ENCODE measurements at places on chromosomes 7 and 10.

- H3K4me3 ChIP-seq = no peak overlapping the region
- no peaks in the 10 kb centered on the region for H3K36me3 ChIP-seq
- peaks cover 4% of the 10 kb centered on the region for H3K4me1 ChIP-seq
- H3K27ac ChIP-seq = no peak overlapping the region
- DNase-seq = no peak
Measured at GRCh38 chr7:27575613-27576012, 87.1 kb downstream of the HIBADH start.

GRCh38 chr7:121547544-121548092, 151.5 kb upstream of the FAM3C start:
- DNase-seq = peak; percentile 57
- H3K4me3 ChIP-seq = no peak overlapping the region
- H3K4me1 ChIP-seq = no peaks in the 10 kb centered on the region

GRCh38 chr10:124323806-124324205, 94.9 kb downstream of the OAT start:
- no peaks in the 10 kb centered on the region for H3K4me1 ChIP-seq
- H3K36me3 ChIP-seq = no peaks in the 10 kb centered on the region
- no peak overlapping the region for H3K27ac ChIP-seq
- no peaks in the 10 kb centered on the region for H3K27me3 ChIP-seq
- no peak overlapping the region for H3K4me3 ChIP-seq

GRCh38 chr10:75926763-75927162, 495.3 kb downstream of the LRMDA start:
- no peak overlapping the region for H3K27ac ChIP-seq
- peak; percentile 30 for DNase-seq
- no peaks in the 10 kb centered on the region for H3K36me3 ChIP-seq

GRCh38 chr7:65967361-65968155, 14.5 kb downstream of the GUSB start:
- no peak overlapping the region for H3K4me3 ChIP-seq
- H3K4me1 ChIP-seq = no peaks in the 10 kb centered on the region
- no peak overlapping the region for H3K27ac ChIP-seq
- DNase-seq = no peak
- H3K36me3 ChIP-seq = peaks cover 23% of the 10 kb centered on the region

DNA sequence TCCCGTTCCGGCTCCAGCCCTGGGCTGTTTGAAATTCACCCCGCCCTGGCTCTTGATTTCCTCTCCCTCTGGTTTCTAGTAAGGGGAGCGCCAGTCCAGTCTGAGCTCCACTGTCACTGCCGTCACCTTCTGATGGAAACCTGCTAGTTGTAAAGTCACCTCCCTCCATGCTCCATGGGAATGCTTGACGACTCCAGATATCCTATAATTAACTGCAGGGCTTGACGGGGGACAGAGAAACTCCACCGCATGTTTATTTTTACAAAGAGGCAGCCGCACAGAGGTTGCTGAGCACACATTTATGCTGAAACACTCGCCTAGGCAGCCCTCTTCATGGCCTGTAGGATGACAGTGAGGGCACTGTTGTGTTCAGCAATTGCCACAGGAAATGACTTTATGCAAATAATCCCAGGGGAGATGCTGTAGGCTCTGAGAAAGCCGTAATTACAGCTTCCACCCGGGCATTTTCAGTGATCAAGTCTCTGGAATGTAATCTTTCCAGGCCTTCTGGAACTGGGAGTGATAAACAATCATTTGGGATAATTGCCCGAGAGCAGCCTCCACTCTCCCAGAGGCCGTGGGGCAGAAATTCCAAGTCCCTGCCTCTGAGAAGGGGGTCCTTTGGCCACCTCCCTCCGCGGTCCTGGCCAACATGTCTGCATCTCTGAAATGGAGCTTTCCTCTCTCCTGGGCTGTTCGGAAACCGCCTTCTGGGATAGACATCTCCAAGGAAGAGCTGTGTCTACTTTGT, 300.5 kb downstream of the KLF6 start:
- H3K27me3 ChIP-seq = no peaks in the 10 kb centered on the region
- no peak overlapping the region for H3K27ac ChIP-seq
- no peaks in the 10 kb centered on the region for H3K36me3 ChIP-seq
- H3K4me1 ChIP-seq = no peaks in the 10 kb centered on the region
- H3K4me3 ChIP-seq = no peak overlapping the region

DNA sequence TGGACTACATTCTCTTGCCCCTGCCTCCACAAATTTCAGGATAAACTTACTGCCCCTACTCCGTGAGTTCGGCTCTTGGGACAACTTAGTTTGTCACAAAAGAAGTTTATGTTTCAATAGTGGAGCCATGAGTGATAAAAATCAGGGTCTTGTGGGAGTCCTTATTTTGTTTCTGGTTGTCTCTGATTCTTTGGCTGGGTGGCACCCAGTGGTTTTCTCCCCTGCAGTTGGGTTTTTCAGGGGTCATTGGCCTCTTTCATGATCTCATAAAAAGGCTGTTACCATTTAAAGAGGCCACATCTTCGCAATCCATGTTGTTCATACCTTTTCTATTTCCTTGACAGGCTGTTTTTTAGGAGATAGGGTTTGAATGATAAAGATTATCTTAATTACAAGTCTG, 5.5 kb downstream of the TET1 start:
- no peak for DNase-seq
- no peaks in the 10 kb centered on the region for H3K36me3 ChIP-seq
- H3K4me1 ChIP-seq = peaks cover 2% of the 10 kb centered on the region
- H3K4me3 ChIP-seq = no peak overlapping the region

DNA sequence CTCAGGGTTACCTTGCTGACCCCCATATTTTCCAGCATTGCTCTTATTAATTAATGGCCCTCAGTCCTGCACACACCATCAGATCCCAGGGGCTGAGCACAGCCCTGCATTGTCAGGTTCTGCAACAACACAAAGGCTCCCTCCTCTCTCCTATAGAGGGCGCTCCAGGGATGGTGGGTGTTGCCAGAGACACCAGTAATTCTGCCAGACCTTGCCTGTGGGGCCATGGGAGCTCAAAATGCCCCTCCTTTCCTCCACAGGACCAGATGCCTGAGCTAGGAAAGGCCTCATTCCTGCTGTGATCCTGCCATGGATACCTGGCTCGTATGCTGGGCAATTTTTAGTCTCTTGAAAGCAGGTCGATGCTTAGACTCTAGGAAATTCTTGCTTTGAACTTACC, 42.8 kb upstream of the PRSS58 start:
- peak; percentile 92 for DNase-seq
- H3K4me1 ChIP-seq = no peaks in the 10 kb centered on the region
- no peak overlapping the region for H3K27ac ChIP-seq
- no peak overlapping the region for H3K4me3 ChIP-seq
- H3K27me3 ChIP-seq = no peaks in the 10 kb centered on the region
- H3K36me3 ChIP-seq = no peaks in the 10 kb centered on the region

DNA sequence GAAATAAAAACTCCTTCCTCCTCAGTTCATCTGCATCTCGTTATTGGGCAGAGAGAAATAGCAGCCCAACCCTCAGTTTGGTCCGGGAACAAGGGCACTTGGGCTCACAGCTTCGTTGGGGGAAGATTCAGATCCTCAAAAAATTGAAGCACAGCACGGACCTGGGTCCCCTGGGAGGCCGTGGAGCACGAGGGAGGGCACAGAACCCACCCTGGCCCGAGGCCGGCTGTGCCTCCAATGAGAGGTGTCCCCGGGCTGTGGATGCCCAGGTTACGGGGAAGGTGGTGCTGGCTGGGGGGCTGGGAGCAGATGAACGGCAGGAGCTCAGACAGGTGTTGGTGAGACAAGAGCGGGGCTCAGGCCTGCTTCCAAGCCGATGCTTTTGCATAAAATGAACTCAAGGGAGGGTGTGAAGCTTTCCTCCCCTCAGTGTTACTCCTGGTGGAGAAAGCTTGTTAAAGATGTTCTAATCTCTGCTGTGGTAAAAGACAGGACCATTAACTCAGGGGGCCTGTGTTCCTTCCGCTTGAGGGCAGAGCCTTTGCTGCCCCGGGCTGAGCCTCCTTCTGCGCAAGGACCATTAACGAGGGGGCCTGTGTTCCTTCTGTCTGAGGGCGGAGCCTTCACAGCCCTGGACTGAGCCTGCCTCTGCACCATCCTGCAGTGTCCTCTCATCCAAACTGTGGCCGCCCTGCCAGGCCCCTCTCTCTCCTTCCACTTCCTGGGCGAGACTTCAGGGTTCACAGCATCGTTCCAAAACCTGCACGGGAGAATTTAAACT, 302.2 kb downstream of the ADARB2 start:
- H3K4me3 ChIP-seq = no peak overlapping the region
- H3K4me1 ChIP-seq = peaks cover 4% of the 10 kb centered on the region
- DNase-seq = peak; percentile 65
- H3K36me3 ChIP-seq = no peaks in the 10 kb centered on the region

DNA sequence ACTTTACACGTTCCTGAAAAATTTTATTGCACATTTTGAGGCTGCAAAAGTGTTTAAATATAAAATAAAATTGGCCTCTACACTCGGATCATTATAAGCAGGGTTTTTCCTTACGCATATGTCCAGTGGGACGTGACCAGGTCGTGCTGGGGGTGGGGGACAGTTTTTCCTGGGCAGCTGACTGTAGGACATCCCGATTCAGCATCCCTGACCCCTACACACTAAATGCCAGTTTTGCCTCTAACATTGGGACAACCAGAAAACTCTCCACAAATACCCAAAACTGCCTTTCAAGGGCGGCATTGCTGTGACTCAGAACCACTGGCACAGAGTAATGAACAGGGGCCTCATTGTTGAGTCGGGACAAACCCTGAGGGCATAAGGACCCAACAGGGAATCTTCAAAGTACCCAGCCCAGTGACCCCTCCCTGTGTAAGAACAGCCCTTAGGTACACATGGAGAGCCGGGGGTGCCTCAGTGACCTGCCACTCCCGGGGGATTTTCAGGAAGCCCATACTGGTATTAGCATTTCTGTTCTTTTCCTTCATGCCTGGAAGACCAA, 170.6 kb downstream of the ARHGAP21 start:
- H3K27ac ChIP-seq = no peak overlapping the region
- no peaks in the 10 kb centered on the region for H3K36me3 ChIP-seq
- H3K4me3 ChIP-seq = no peak overlapping the region
- no peaks in the 10 kb centered on the region for H3K4me1 ChIP-seq

- no peak for DNase-seq
- H3K4me3 ChIP-seq = no peak overlapping the region
- no peak overlapping the region for H3K27ac ChIP-seq
- no peaks in the 10 kb centered on the region for H3K4me1 ChIP-seq
- no peaks in the 10 kb centered on the region for H3K36me3 ChIP-seq
Measured at GRCh38 chr10:10959666-10960065, 58.0 kb upstream of the CELF2 start.

DNA sequence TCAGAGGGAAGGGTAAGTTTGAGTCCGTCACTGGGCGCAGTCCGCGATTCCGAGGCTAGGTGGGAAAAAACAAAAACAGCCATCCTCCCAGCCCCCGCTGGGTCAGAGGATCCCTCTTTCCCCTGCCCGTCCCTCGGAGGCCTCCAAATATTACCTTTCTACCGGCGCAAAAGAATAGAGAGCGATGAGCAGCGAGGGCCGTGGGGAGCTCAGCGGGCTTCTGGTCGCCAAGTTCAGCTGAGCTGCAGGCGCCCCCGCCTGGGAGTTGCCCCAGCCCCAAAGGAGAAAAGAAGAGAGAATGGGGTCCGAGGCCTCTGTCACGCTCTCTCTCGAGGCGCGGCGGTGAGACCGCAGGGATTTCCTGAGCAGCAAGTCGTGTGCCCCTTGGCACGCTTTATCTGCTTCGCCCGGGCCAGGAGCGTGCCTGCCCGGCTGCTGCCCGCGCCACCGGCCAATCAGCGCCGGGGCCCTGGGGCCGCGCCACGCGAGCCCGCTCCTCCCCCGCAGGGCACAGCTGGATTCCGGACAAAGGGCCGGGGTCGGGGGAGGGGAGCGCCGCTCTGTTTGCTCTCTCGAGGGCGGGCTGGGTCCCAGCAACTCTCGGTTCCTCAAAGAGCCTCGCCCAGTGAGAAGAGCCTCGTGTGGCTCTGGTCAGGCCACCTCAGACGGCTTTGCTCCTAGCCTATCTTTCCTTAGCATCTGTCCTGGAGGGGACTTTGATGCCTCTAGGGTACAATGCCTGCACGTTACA, at the start of gene NEUROG3:
NEUROG3 (minus strand) TSS at position 367 of the 751 bp plus-strand sequence. CDS start 379 bp downstream, outside the sequence.
- H3K36me3 ChIP-seq = no peaks in the 10 kb centered on the region
- no peak within 1 kb of the TSS for H3K27ac ChIP-seq
- peaks cover 93% of the 10 kb centered on the region for H3K27me3 ChIP-seq
- no peaks in the 10 kb centered on the region for H3K4me1 ChIP-seq
- DNase-seq = peak; percentile 52
- H3K4me3 ChIP-seq = no peak within 1 kb of the TSS

DNA sequence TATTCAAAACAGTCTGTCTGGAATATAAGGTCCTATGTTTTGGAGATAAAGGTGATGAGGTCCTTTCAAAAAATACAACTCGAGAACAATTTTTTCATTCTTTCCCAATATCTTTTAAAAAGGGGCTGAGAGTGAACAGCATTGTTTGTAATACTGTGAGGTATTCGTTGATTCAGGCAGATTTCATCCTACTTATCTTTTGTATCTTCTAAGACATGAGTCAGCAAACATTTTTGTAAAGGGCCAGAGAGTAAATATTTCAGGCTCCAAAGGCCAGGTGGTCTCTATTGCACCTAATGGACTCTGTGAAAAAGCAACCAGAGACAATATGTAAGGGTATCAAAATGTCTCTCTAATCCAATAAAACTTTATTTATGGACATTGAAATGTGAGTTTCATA, 8.1 kb upstream of the ANK3 start:
- no peaks in the 10 kb centered on the region for H3K27me3 ChIP-seq
- no peaks in the 10 kb centered on the region for H3K4me1 ChIP-seq
- no peaks in the 10 kb centered on the region for H3K36me3 ChIP-seq
- peak; percentile 13 for DNase-seq
- no peak overlapping the region for H3K4me3 ChIP-seq

DNA sequence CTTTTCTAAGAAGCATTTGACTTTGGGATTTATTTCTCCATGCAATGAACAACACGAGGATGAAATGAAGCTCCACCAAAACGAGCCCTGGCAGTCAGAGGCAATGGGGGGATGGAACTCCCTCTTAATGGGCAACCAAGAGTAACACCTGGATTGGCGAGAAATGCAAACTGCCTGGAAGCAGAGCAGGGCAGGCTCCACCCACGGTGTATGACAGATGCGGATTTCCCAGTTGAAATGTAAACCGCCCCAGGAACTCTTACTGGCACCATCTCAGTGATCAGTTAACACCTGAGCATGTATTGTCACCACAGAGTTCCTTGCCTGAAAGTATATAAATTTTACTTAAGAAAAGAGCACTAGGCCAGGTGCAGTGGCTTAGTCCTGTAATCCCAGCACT, 47.3 kb upstream of the AUTS2 start:
- H3K36me3 ChIP-seq = no peaks in the 10 kb centered on the region
- no peak overlapping the region for H3K27ac ChIP-seq
- H3K27me3 ChIP-seq = no peaks in the 10 kb centered on the region
- no peak overlapping the region for H3K4me3 ChIP-seq
- DNase-seq = no peak
- H3K4me1 ChIP-seq = no peaks in the 10 kb centered on the region

- no peak overlapping the region for H3K4me3 ChIP-seq
- no peaks in the 10 kb centered on the region for H3K27me3 ChIP-seq
- DNase-seq = no peak
- H3K36me3 ChIP-seq = no peaks in the 10 kb centered on the region
- H3K27ac ChIP-seq = no peak overlapping the region
Measured at GRCh38 chr7:47198159-47198558, 383.8 kb downstream of the TNS3 start.

Data from mesendoderm (in vitro differentiated cells).